ENCODE measurements at places on chromosomes 3 and 15.

DNA sequence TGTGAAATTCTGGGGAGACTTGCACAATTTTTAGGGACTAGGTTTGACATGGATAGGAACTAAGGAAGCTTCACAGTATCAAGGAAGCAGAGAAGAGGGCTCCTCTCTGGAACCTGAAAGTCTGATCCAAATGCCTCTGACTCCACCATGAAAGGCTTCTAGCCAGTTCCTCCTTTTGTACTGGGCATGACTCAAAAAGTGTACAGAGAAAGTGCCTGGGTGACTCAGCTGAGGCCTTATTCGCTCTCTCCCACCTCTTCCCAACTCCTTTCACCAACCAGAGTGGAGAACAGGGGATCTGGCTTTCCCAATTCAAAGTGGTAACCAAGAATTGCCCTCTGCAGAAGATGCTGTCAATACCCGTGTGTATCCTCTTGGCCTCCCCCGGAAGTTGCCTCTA lies 342.9 kb upstream of the PROK2 start:
- DNase-seq, result no peak

DNA sequence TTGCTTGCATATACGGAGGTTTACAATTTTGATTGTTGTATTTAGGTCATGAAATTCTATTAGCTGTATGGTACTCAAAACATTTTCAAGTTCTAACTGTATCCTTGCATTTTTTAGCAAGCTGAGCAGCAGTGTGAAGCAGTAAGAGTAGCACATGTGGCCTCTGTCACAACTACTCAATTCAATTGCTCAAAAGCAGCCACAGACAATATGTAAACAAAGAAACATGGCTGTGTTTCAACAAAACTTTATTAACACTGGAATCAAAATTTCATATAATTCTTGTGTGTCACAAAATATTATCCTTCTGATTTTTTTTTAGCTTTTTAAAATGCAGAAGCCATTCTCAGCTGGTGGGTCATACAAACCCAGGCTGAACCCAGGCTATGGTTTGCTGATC lies 266.7 kb upstream of the LRRN1 start:
- DNase-seq, result no peak

- DNase-seq, result no peak
Measured at GRCh38 chr3:36647423-36647853, 116.9 kb downstream of the DCLK3 start.

GRCh38 chr3:150346981-150347863 lies 60.9 kb upstream of the TSC22D2 start:
- DNase-seq, result peak; percentile 49

DNA sequence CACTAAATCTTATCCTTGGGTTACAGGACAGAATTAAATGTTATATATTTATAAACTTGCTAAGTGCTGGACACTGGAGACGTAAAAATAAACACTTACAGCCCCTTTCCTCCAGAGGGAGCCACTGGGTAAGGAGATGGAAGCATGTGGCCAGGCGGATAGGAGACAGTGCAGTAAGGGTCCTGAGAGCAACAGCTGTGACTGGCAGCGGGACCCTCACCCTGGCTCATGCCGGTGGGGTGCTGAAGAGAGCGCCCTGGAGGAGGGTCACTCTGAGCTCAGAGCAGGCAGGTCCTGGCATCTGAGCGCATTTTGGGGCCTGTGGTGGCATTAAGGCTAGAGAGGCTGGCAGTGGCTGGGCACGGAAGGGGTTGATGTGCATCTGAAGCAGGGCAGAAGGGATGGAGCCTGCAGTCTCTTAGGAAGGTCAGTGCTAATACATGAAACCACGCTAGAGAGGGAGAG lies 16.0 kb downstream of the SEC61A1 start:
- DNase-seq, result no peak
